Stimulated activated CD8-positive, alpha-beta memory T cell treated with anti-CD3 and anti-CD28 coated beads, Interleukin-7, amount 100 ng/mL, for 48 hours (primary cell): ENCODE measurements at places on chromosomes 7 and 10.

DNA sequence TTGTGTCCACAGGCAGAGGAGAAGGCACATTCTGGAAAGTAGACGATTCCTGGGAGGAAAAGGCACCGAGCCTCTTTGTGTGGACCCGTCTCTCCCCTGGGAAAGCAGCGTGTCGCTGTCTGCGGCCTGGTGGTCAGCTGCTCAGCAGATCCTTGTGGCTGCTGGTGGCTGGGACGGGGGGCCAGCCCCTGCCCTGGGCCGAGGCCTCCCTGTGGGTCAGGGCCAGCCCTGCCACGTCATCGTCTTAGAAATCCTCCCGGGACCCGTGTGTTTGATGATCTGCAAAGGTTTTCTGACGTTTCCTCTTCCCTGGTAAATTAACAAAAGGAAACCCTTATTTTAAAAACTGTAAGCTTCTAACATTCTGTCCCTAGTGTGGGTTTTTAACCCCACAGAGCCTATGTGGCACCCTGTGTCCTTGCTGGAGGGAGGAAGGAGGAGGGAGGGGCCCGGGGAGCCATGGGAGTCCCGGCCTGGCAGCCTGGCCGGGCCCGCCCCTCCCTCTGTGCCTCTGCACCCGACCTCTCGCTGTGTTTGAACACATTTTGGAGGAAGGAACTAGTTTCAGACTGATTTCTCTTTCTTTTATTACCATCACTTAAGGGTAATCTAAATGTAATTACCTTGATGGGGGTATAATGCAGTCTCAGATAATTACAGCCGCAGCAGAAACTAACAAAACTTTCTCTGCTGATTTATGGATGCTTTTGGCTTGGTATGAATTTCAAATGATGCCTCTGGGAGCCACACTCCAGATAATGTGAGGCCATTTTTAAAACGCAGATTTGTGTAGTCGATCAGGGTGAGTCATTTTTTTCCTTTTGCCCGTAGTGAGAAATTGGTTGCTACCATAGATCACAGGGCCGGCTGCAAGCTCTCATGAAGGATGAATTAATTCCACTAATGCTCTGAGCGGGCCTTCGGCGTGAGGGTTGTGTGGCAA, 85.5 kb downstream of the NKX6-2 start:
- no peak for DNase-seq

GRCh38 chr10:33240931-33241330, 93.5 kb downstream of the NRP1 start:
- DNase-seq = no peak

GRCh38 chr10:110491346-110491745, 6.4 kb upstream of the DUSP5 start:
- no peak for DNase-seq

DNA sequence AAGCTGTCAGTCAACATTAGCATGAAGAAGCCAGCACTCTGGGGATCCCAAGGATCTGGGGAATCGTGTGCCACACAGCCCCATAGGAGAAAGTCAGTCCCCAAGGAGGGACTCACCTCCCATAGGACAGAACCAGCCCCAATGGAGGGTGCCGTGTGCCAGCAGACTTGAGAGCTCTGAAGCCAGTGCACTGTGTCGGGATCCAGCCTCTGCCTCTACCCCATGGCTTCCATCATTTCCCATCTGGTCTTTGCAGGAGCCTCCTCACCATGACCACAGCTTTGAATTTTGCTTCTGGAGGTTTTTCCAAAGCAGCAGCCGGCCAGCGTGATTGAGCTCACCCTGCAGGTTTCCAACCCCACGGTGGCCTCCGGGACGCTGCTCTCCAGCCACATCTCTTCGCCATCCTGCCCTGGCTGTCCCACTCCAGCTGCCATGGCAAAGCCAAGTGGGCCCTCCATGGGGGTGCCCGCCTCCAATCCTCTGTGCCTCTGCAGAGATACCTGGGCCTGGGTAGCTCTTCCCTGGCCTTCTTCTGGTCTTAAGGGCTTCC, 171.8 kb upstream of the SHH start:
- DNase-seq = no peak

DNA sequence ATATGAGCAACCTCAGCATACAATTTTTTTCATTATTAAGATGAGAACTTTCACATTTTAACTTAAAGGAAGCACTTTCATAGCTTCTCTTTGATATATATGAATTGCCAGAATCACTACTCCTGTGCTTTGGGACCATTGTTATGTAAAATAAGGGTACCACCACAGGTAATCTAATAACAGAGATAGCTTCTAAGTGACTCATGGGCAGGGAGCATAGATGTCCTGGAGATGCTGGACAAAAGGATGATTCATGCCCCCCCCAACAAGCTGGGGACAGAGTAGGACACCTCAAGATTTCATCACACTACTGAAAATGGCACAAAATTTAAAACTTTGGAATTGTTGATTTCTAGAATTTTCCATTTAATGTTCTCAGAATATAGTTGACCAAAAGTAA, 641.1 kb downstream of the PCDH15 start:
- DNase-seq = no peak

GRCh38 chr7:81803267-81803666, 33.4 kb upstream of the HGF start:
- DNase-seq = no peak

DNA sequence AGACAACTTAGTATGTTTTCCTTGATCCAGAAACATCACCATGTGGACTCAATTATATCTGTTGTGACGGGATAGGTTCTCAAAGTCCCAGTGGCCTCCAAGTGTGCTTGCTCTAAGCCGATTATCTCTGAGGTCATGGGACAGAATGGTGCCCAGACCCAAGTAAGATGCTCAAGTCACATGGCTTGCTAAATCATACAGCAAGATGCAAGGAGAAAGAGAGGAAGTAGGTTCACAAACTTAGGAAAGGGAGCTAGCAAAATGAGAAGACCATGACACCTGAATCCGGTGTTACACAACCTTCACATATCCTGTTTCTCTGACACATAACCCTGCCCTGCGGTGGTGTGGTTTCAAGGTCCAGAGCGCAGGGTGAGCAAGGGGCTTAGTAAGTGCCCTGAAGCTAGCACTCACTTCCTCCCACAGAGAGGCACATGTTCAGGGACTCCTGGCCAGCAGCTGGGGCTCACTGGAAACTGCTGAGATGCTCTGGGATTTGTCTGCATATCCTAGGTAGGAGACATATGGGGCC, 590.9 kb upstream of the ANKRD30A start:
- no peak for DNase-seq

GRCh38 chr7:44220046-44220357, 19.2 kb downstream of the YKT6 start:
- DNase-seq = no peak

DNA sequence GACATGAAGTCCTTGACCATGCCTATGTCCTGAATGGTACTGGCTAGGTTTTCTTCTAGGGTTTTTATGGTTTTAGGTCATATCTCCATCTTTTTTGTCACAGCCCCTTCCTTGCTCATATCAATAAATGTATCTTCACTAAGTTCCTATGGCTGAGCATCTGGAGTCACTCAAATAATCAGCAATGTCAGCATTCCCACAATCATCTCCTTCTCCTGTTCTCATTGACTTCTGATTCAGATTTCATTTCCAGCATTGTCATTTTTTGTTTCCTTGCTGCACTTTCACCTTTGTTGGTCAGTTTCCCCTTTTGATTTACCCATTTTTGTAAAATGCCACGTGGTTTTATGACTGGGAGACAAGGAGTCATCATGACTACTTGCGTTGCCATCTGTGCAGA, 181.2 kb downstream of the BICC1 start:
- no peak for DNase-seq

- DNase-seq = no peak
Observed at GRCh38 chr10:83961620-83962019, 177.7 kb upstream of the GHITM start.

GRCh38 chr10:28177944-28178637, 124.8 kb downstream of the MPP7 start:
- DNase-seq = no peak

DNA sequence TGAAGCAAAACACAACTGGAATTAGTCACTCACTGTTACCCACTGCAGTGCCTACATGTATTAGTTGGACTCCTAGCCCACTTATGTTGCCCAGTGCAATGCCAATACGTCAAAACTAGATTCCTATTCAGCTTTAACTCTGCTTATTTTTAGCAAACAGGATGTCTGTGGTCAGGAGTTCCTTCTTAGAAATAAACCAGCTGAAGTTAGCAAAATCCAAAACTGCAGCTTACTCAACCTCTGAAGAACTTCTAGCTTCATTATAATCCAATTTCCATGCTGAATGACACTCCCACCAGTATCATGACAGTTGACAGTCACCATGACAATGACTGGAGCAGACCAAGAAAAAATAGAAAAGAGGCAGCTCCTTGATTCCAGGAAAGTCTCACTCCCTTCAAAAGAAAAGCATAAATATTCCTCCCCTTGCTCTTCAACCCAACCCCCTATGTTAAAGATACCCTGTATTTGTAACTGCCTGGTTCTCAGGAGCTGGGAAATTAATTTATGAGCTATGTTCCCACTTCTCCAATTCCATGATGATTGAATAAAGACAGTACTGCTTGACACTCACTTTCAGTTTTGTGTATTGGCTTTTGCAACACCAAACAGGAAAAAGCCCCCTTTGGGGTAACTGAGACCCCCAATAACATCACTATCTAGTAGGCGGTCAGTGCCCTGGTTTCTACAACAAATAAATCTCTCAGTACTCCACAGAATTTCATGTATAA, 327.4 kb downstream of the SORCS1 start:
- DNase-seq = no peak
